Stimulated activated CD4-positive, alpha-beta T cell treated with anti-CD3 and anti-CD28 coated beads, Interleukin-15, amount 100 ng/mL, for 1 hour (primary cell): ENCODE measurements at places on chromosomes 2 and 18.
A peak's percentile ranks its signal among the peaks of the same experiment; 100 is the strongest.

DNA sequence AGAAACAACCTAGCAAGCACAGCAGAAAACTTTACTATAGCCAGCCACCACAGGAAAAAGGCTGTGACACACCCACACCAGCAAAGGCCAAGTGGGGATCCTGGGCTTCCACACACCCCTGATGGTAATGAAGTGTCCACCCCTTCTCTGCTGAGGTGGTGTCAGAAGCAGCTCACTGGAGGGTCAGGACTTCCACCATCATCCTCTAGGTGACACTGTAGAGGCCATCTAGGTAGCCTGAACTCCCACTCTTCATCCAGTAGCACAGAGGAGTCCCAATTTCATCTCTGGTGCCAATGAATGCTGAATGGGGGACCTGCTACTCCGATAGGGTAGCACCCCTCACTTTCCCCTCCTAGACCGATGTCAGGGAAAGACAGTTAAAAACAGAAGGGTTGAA lies 1544.4 kb downstream of the LRP1B start:
- no peak for DNase-seq

DNA sequence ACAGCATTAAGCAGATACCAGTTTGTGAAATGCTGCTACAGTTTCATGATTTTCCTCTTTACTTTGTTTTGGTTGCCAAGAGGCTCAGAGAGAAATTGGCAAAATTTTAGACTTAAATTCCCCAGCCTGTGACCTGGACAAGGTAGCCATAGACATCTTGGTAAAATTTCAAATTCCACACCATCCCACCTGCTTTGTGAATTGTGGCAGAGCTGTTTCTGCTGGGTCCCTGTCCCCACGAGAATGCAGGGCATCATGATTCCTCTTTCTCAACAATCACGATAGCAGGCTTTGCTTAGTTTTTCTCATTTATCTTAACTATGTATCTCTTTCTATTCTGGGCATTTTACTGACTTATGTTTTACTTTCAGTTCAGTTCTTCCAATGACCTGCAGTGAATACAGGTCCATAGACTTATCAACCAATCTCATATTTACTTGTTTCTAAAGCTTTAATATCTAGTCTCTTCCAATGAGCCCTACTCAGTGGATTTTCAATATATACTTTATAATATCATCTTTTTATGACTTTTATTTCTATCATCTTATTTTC lies 351.6 kb downstream of the SOCS6 start:
- DNase-seq: no peak

GRCh38 chr2:231138699-231139098 lies 13.9 kb upstream of the HTR2B start:
- DNase-seq: no peak

DNA sequence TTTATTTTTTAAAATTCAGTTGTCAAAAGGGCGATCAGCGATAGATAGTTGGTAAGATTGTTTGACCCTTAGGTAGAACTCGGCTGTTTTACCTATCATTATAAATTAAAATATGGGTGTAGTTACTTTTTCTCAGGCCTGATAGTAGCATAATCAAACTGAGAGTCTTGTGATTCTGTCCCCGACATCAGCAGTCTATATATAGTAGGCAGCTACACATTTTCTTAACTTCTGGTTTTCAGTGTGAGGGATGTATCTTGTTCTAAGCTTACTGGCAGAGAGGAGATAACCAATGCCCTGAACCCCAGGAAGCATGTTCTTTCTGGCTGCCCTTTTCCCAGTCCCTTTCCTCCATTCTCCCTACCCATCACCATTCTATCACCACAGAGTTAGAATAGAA lies 56.6 kb downstream of the XRCC5 start:
- no peak for DNase-seq

GRCh38 chr18:78477840-78478239 lies 501.8 kb upstream of the SALL3 start:
- DNase-seq: no peak

GRCh38 chr2:219261024-219261855 lies 7.5 kb upstream of the TUBA4A start:
- DNase-seq: no peak

- DNase-seq: no peak
Observed at GRCh38 chr2:27689424-27689823, 25.7 kb downstream of the SLC4A1AP start.

DNA sequence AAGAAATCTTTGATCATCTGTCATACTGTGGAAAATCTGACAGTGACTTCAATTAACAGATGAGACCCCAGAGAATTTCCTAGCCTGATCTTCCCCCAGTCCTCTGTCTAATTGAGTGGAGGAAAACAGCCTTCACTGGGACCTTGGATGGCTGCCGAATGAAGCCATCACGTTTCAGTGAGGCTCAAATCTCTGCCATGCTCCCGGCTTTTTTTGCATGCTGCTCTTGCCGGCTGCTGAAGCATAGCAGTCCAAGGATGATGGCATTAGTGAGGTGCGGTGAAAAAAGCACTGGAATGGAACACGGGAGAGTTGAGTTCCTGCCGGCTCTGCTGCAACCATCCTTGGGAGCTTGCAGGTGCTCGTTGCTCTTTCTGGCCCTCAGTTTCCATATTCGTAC lies 430.5 kb downstream of the SLC4A3 start:
- DNase-seq: no peak

GRCh38 chr2:15797231-15797938 lies 143.0 kb upstream of the MYCN start:
- DNase-seq: no peak

DNA sequence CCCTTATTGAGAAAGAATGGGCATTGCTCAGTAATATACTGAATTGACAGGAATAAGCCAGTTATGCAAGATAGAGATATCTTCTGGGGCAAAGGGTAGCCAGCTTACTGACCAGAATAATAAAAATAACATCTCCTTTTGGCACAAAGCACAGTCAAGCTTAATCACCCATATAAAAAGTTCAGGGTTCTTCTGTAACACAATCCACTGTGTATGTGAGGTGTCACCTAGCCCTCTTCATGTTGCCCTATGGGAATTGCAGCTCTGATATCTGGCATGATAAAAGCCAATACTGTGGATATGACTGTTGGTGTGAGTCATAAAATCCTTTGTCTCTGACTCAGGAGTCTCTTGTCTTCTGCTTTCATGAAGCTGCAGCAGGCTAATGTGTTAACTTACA lies 90.8 kb downstream of the DSEL start:
- DNase-seq: no peak

- no peak for DNase-seq
Observed at GRCh38 chr18:42086288-42086687, 131.3 kb downstream of the PIK3C3 start.

GRCh38 chr2:105439141-105439540 lies 40.3 kb upstream of the FHL2 start:
- no peak for DNase-seq

DNA sequence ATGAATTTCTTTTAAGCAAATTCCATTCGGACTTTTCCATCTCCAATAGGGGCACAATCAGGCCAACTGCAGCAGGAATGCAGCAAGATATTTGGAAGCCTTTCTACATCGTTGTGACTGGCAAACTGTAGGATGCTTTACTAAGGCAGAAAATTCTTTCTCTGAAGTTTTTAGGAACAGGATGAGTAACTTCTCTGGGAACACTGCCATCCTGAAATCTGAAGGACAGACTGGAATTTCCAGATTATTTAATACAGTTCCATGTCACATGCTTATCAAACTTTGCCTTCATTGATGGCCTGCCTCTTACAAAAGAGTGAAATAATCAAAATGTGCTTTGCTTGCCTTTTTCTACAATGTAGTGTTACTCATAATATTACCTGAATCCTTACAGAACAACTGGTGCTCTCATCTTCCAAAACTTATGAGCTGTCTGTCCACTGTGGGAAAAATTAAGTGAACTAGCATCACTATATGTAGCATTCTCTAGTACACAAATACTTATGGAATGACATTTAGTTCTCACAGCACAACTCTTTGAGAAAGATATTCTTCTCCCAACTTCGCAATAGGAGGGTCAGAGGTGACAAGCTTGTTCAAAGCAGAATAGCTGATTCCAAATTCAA lies 32.0 kb upstream of the MAP2 start:
- no peak for DNase-seq

DNA sequence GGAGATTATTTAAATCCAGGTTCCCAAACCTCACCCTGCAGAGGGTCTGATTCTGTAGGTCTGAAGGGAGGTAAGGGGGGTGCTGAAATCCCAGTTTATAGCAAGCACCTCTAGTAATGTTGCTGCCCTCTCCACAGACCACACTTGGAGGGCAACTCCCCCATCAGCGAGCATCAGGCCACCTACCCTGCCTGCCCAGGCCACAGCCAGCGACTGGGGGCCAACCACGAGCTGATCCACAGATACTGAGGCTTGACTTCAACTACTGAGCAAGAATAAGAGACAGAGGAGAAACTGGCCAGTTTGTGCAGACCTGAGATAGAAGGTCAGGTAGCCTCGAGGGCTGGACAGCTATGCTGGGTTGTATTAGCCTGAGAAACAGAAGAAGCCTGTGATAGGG lies 36.3 kb upstream of the LBH start:
- no peak for DNase-seq

- DNase-seq: no peak
Observed at GRCh38 chr2:60554074-60554645, 706 bp upstream of the BCL11A start.

- DNase-seq: no peak
Observed at GRCh38 chr18:28408528-28408927, 231.6 kb upstream of the CDH2 start.

GRCh38 chr2:124623560-124623959 lies 598.5 kb downstream of the CNTNAP5 start:
- no peak for DNase-seq

GRCh38 chr18:48742706-48743475 lies 204.1 kb downstream of the CTIF start:
- DNase-seq: no peak

DNA sequence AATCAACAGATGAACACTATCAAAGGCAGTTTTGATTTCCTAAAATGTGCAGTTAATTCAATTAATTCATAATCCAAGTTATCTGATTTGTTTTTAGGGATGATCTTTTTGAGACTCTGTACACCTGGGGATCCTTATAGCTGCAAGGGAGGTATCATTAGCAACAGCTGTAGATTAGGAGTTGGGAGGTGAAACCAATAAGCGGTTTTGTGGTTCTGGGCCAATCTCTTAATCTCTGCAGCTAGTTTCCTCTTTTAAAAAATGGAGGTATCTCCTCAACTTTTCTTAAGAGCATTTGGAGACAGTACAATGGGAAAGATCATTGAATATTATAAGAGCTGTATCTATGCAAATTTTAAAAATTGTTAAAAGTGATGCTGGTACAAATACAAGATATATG lies 126.0 kb downstream of the MC4R start:
- no peak for DNase-seq

DNA sequence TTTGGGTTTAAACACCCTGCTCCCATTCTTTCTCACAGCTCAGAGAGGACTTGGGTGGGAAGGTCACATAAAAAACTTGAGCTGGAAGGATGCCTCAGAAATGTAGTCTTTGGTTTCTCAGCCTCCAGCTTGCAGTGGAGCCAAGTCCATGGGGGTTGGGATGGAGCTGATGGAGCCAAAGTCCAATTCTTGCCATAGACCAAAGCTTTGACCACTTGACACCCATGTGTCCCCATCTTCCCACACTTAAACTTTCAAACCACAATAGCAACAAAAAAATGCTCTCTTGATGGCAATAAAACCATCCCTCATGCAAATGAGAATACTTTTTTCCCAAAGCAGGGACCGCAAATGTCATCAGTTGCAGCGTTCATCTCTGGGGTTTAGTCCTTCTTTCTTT lies 14.7 kb upstream of the DAW1 start:
- DNase-seq: no peak

GRCh38 chr2:59888015-59888414 lies 665.4 kb downstream of the BCL11A start:
- no peak for DNase-seq

DNA sequence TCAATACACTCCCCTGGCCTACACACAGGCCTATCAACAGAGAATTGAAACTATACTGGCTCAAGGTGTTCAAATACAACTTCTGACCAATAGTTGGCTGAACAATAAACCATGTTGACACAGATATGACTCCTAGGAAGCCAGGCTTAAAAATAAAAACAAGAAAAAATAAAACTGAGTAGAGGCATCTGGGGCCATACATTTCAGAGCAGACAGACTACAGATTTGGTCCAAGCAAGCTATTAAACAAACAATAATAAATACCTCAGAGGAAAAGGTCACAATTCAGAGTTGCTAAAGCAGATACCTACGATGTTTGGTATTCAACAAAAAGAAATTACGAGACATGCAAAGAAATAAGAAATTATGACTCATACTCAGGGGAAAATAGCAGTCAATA lies 132.8 kb upstream of the ACVR2A start:
- no peak for DNase-seq

- no peak for DNase-seq
Observed at GRCh38 chr2:55482186-55482884, 37.2 kb upstream of the CFAP36 start.

DNA sequence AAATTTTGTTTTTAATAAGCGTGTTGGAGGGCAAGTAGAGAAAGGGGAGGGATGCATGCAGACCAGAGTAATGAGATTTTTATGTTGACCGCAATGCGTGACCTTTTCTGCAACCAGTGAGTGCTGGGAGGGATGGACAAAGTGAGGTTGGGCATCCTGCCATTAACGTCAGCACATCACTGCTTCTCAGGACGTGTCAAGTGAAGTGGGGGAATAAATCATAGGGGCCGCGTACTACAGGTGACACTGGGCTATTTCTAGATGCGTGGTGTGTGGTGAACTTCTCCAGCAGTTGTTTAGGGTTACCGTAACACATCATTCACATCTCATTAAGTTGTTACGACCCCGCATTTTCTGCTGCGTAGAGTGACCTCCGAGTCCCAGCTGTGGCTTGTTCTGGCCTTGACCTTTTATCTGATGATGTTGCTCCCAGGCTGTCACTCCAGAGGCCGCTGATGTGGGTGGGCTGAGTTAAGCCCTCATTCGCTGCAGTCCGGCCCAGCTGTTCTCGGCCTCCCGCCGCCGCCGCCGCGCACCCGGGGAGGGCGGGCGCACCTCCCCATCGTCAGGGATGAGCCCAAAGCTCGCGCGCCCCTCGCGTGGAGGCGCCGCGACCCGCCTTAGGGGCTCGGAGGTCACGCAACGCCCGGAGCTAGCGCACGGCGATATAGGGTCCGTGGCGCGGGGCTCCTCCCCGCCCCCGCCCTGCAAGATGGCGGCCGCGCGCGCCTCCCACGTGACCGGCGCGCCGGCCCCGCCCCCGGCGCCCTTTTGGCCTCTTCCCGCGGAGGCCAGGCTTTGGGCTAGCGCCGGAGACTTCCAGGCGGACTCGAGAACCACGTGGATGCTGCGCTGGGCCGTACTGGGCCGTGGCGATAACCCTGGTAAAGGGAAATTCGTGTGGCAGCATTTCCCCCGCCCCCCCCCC lies 3.5 kb downstream of the ZCCHC2 start:
- DNase-seq: peak; percentile 26

- no peak for DNase-seq
Observed at GRCh38 chr2:121076498-121076820, 208.5 kb downstream of the TFCP2L1 start.
